ENCODE measurements at places on chromosomes 2 and 18. TPM values are rescaled to one million over a fixed set of nuclear protein-coding genes. Genes with fewer than 3 reads are reported as not detected.

Gene LIMS4
- total RNA-seq, result 0.33 TPM

Gene EML6
- 15.7 TPM for total RNA-seq

GRCh38 chr2:65545837-65546805 lies 113.7 kb upstream of the SPRED2 start:
- no peak for DNase-seq

GRCh38 chr2:67516899-67517530 lies 119.9 kb downstream of the ETAA1 start:
- DNase-seq, result no peak

- no peak for DNase-seq
Measured at GRCh38 chr2:9720352-9721093, 89.7 kb upstream of the YWHAQ start.

- no peak for DNase-seq
Measured at GRCh38 chr2:241208058-241208457, 19.6 kb downstream of the ANO7 start.

- no peak for DNase-seq
Measured at GRCh38 chr2:129061069-129061768, 742.6 kb upstream of the HS6ST1 start.

GRCh38 chr18:39647627-39648534 lies 2082.3 kb upstream of the CELF4 start:
- DNase-seq, result peak; percentile 68

GRCh38 chr2:118852605-118853128 lies 5.2 kb upstream of the EN1 start:
- no peak for DNase-seq

- DNase-seq, result no peak
Measured at GRCh38 chr2:189639007-189639609, 22.2 kb upstream of the ASNSD1 start.

DNA sequence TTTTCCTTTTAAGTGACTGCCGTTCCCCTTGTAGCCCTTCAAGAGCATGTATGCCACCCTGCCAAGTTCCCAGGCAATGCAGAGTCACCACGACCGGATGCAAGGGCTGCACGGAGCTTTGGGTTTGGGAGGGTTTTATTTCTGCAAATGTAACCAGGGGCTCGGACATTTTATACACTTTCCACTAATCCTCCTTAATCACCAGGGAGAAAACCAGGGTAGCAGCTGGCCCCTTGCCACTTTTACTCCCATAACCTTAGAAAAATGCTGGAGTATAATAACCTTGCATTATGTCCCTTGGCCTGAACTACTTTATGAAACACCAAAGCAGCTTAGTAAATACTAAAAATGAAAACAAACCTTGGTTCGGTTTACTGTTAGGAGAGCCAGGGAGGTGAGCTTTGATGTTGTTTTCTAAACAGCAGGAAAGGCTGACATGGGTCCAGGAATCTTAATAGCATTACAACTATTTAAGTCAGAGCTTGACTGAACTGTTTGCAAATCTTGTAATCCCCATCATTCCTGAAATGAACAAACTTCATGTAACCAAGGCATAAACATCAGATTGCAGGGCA lies 152.8 kb upstream of the RIOK3 start:
- no peak for DNase-seq

All from PC-3 (cell line).